ENCODE measurements at places on chromosomes 5 and 9. TPM values are rescaled to one million over a fixed set of nuclear protein-coding genes. Genes with fewer than 3 reads are reported as not detected.

GRCh38 chr9:87601176-87601575 is 103.5 kb downstream of the DAPK1 start:
- DNase-seq = no peak

DNA sequence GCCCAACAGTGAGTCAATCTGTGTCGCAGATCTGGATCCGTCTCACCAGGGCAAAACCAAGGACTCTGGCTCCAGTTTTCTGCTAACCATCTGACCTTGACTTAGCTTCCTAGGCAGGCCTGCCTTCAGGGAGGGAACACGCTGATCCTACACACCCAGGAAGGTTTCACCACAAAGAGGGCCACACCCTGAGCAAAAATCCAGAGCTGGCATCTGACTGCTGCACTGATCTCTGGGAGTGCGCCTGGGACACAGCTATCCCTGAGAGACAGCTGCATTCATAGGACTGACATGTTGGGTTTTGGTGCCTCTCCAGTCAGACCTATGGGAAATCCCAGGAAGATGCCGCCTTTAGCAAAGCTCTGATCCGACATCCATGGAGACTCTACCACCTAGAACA is 47.5 kb downstream of the CDK5RAP2 start:
- no peak for DNase-seq

The STPG3 gene
- not detected for total RNA-seq

DNA sequence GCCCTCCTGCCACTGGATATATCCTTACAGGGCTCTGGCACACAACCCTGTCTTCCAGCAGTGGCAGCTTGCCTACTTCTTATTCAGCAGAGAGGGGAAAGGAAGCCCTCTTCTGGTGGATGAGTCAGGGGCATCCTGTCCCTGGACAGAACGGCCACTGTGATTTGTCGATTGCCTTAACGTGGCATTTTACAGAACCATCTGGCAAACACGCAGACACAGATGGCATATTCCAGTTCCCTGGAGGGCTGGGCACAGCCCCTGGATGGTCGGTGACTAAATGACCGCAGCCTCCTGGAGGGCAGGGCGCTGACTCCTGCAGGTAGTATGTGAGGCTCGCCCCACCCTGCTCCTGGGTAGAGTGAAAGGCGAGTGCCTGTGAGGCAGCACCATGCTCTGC is 62.1 kb downstream of the DCP2 start:
- no peak for DNase-seq

- DNase-seq = peak; percentile 22
These were observed 33.8 kb upstream of the ANXA2R start for GRCh38 chr5:43073597-43074546.
